ENCODE measurements at places on chromosomes 2 and 18.
A peak's percentile ranks its signal among the peaks of the same experiment; 100 is the strongest.

GRCh38 chr2:172282944-172283343, 144.4 kb upstream of the ITGA6 start:
- DNase-seq = peak; percentile 80

GRCh38 chr2:142853912-142854311, 23.6 kb upstream of the KYNU start:
- no peak for DNase-seq

DNA sequence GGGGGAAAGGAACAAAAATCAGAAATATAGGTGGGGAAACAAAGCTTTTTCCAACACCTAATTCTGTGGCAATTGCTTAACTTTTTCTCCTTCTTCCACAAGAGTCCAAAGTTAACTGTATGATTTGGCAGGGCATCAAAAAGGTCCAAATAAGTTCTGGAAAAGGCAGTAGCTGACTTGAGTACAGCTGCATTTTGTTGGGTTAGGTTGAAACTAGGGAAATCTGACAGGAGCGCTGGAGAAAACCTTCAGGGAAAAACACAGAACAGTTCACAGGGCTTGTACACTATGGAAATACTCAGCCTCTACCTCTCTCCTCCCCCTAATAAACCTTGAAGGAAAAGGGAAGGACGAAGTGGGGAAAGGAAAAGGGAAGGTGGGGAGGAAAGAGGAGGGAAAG, 438.6 kb downstream of the ZEB2 start:
- DNase-seq = no peak

DNA sequence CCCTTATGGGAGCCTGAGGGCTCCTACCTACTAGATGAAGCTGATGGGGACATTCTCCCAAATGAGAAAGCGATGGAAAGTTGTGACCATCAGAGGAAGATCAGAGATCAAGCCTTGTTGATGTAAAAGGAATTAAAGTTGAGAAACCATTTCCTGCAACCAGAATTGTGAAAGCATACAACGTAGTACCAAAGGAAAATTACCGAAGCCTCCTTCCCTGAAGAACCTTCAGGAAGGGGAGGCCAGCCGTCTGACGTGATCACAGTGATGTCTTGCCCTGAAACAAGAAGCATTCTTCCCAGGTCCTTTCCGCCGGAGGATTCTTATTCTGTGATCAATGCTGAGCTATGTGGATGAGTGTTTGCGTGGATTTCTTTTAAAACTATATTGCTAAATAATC, 211.6 kb upstream of the TNP1 start:
- DNase-seq = no peak

- no peak for DNase-seq
Observed at GRCh38 chr18:39960550-39960949, 1994.5 kb upstream of the PIK3C3 start.

- DNase-seq = no peak
Observed at GRCh38 chr2:230666885-230667712, 45.5 kb upstream of the CAB39 start.

- DNase-seq = no peak
Observed at GRCh38 chr2:7997279-7997678, 684.6 kb upstream of the ID2 start.

DNA sequence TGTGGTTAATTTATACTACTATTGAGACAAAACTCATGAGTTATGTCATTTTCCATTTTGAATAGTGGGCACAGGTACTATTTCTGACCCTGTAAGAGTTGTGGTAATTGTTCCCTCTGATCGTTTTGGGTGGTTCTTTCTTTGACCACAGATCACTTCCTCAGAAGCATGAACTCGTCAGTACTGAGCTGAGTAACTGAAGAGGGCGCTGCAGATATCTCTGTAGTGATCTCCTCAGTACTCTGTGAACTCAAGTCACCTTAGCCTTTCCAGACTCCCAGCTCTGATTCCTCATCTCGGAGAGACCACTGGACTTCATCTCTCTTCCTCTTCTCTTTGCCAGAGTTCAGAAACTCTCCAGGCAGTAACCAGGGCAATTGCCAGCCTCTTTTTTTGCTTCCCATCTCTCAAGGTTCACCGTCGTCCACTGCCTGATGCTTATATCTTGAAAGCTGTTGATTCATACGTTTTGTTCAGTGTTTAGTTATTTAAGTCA, 9.4 kb upstream of the IL1RL1 start:
- DNase-seq = peak; percentile 13

- DNase-seq = peak; percentile 18
Observed at GRCh38 chr2:10407841-10408648, 40.1 kb downstream of the ODC1 start.

GRCh38 chr2:128611421-128612320, 293.0 kb upstream of the HS6ST1 start:
- no peak for DNase-seq

DNA sequence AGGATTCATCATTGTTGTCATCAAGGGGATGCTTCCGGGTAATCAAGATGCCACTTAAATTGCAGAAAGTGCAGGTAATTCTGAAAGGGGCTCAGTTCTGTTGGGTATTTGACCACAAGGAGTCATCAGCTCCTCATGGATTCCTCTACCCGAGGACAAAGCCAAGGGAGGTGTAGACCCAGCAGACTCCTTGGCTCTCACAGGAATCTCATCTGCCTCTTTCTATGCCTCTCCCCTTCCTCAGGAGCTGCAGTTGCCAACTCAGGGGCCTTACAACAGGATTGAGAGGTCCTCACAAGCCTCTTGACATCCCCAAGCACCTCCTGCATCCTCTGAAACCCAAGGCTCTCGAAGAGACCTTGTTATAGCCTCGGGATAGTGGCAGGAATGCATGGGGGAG, 44.0 kb downstream of the ITGB6 start:
- no peak for DNase-seq

DNA sequence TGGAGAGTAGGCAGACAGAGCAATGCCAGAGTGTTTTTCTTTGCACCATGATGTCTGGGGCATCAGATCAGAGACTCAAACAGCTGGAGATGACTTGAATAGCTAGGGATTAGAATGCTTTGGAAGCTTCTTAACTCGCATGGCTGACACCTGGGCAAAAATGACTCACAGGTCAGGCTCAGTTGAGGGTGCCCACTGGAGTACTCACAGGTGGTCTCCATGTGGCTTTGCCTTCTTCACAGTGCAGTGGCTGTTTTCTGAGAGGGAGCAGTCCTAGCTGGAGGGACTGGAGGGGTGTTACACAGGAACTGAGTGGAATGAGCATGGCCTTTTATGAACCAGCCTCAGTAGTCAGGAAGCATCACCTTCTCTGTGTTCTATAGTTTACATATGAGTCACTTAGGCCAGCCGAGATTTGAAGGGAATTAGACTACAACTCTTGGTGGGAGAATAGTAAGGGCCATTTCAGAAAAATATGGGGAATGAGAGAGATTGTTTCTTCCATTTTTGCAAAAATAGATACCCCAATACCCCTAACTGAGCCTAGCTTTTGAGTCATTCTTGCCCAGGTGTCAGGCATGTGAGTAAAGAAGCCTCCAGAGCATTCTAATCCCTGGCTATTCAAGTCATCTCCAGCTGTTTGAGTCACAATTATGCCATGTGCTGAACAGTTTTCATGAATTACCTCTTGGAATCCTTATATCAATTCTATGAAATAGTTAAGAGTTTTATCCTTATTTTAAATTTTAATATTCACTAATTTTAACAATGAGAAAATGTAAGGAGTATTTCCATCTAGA, 7.1 kb upstream of the PPP1R1C start:
- no peak for DNase-seq

DNA sequence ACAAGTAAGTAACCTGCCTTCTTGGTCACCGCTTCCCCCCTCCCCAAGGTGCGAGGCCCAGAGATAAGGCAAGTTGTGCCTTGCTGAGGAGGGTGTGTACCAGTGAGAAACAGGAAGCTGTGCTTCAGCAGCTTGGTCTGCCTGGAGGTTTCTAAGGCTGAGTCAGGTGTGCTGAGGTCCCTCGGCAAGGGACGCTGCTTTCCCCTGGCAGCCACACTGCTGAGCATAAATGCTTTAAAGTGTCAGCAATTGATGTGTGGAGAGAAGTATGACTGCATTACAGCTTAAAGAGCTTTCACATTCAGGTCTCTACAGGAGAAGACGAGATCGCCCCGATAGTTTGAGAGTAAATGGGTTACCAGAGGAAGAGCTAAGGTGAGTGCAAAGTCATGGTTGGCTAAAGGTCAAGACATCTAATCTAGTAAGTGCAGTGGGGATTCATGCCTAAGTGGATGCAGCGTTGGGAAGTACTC, 86.9 kb downstream of the LIMS1 start:
- DNase-seq = no peak

GRCh38 chr2:79573895-79574674, 61.2 kb downstream of the CTNNA2 start:
- no peak for DNase-seq

DNA sequence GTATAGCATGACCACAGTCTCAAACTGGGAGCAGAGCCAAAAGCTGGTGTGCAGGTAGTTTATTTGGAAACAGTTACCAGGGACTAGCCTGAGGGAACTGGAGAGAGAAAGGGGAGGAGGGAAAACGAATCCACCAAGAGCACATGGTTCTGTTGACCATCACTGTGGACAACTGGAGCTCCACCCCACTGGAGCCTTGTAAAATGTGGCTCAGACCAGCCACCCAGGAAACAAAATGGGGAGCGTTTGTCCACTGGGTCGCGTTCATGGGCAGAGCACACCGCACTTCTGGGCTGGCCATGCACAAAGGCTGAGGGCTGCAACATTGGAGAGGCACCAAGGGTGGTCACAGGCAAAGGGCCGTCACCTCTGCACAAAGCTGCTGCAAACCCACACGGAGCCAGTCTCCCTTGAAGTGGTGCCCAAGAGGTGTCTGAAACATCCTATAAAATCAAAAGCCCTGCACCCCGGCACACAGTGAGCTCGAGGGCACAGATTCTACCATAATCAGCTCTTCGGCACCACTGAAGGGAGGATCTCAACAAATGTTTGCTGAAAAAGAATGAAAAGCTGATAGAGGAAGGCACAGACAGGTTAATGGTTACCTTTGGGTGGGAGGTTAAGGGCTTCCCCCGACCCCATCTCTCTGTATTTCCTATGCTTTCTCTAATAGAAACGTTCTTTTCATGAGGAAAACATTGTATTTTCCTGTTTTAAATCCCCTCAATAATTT, 192.9 kb downstream of the INHBB start:
- no peak for DNase-seq

- no peak for DNase-seq
Observed at GRCh38 chr2:57461624-57462023, 585.0 kb upstream of the VRK2 start.

DNA sequence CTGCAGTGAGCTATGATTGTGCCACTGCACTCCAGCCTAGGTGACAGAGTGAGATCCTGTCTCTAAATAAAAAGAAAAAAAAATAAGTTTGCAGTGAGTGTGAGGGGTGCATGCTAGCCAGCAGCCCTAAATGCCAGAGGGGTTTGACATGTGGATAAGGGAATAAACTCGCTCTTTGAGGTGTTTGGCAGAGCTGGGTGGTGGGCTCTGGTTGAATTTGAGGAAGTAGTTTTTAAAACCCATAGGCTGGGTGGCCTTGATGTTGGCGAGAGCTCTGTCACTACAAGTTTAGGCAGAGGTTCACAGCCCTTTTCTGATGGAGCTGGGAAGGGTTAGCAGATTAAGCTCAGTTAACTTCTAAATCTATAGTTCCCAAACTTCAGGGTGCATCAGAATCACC, 3.1 kb downstream of the ANXA4 start:
- no peak for DNase-seq

- DNase-seq = no peak
Observed at GRCh38 chr18:5490753-5491480, 52.9 kb downstream of the EPB41L3 start.

- no peak for DNase-seq
Observed at GRCh38 chr2:32012872-32013271, 2.1 kb upstream of the MEMO1 start.

GRCh38 chr2:133557614-133558013, 10.6 kb downstream of the NCKAP5 start:
- DNase-seq = no peak

DNA sequence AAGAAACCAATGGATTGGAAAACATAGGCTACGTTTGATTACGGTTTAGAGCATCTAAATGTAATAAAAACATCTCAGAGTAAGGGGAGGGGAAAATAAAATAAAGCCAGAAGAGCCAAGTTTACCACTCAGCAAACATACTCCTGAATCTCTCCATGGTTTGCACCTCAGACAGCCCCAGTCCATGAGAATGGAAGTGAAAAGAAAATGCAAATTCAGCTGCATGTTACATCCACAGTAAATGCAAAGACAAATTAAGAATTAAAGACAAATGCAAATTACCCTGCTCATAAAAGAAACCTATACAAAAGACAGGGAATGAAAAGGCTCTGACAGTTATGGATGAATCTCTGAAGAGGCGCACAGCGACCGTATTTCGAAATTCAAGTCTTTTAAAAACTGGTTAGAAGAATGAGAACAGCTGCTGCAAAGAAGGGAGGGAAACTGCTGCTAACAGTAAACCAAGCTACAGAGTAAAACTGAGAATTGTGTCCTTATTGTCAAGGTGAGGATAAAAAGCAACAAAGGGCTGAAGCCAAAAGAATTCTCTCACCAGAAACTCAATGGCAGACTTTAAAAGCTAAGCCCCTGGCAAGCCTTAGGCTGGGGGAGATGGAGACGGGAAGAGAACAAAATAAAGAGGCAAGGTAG, 197.9 kb upstream of the ACVR2A start:
- DNase-seq = no peak

GRCh38 chr2:120403676-120404075, 57.7 kb downstream of the INHBB start:
- DNase-seq = no peak

GRCh38 chr18:48053881-48054816, 123.7 kb upstream of the SMAD2 start:
- no peak for DNase-seq

- no peak for DNase-seq
Observed at GRCh38 chr2:63124218-63124617, 73.6 kb downstream of the OTX1 start.

GRCh38 chr2:150047620-150048222, 439.7 kb downstream of the RND3 start:
- DNase-seq = no peak

DNA sequence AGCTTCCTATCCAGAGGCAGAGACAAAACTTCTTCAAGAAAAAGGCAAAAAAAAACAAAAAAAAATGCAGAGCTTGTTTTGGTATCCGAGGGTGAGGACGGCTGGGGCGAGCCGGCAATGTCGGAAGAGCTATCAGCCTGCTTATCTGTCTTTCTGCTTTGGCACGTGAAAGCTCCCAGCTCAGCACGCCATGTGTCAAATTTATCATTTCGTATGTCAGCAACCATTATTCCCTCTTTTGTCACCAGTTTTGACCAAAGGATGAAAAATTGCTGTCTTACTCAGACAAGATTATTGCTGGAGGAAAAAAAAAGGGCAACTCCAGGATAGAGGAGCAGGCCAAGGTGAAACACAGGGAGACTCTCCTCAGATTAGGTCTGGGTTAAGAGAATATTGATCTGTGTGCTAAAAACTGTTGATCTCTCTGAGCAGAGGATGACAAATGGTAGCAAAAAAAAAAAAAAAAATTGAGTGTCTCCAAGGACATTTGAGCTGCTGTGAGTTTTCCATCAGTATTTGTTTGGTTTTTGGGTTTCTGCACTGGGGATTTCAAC, 532.0 kb upstream of the POU3F3 start:
- DNase-seq = no peak

DNA sequence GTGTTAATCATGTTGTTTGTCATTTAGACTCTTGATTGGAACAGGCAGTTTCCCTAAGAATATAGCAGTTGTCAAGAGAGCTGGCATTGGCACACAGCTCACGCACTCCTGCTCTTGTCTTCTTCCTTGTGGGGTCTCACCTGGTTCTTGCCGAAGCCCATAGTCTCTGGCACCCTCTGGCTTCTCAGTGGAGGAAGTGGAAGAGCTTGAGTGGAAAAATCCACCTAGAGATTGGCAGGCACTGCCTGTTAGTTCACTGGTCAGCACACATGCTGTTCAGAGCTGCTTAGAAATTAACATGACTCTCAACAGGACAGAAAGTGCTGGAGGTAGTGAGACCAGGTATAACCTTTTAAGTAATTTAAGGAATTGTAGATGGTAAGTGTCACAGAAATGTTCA, 28.3 kb downstream of the SCTR start:
- no peak for DNase-seq

Measured in stromal cell of bone marrow (primary cell).